ENCODE measurements at places on chromosomes 6 and 20. TPM values are rescaled to one million over a fixed set of nuclear protein-coding genes. Genes with fewer than 3 reads are reported as not detected.

DNA sequence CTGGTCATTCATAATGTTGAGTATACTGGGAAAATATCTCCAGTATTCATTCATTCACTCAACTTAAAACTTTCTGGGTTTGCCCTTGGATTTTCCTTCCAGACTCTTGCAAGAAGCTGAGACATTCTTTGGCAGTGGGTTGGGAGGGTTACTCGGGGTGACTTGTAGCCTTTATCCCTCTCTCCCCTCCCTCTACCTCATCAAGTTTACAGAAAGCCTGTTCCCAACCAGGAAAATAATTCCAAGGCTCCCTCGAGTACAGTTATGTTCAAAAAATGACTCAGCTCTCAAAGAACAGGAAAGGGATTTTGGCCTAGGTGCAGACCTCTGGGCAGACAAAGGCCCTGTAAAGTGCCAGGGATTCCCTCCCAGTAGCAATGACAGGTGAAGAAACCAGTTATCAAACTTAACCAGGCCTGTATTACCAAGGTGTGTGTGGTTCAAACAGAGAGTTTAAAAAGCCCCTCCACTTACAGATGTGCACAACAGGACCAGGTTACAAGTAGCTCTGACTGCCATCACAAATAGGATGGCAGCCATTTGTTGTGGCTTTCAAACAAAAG lies 22.2 kb downstream of the FKBP1A start:
- no peak for DNase-seq

The HMGCLL1 gene
- total RNA-seq = not detected

- DNase-seq = peak; percentile 67
These were observed 20.4 kb upstream of the BPIFB1 start for GRCh38 chr20:33262658-33263065.

GRCh38 chr6:127186889-127187288 lies 68.4 kb downstream of the RSPO3 start:
- no peak for DNase-seq

The TPBG gene
- 17.7 TPM for total RNA-seq

Measured in stomach (tissue), 19 donors.